ENCODE measurements at places on chromosomes 16 and 17. TPM values are rescaled to one million over a fixed set of nuclear protein-coding genes. Genes with fewer than 3 reads are reported as not detected.

DNA sequence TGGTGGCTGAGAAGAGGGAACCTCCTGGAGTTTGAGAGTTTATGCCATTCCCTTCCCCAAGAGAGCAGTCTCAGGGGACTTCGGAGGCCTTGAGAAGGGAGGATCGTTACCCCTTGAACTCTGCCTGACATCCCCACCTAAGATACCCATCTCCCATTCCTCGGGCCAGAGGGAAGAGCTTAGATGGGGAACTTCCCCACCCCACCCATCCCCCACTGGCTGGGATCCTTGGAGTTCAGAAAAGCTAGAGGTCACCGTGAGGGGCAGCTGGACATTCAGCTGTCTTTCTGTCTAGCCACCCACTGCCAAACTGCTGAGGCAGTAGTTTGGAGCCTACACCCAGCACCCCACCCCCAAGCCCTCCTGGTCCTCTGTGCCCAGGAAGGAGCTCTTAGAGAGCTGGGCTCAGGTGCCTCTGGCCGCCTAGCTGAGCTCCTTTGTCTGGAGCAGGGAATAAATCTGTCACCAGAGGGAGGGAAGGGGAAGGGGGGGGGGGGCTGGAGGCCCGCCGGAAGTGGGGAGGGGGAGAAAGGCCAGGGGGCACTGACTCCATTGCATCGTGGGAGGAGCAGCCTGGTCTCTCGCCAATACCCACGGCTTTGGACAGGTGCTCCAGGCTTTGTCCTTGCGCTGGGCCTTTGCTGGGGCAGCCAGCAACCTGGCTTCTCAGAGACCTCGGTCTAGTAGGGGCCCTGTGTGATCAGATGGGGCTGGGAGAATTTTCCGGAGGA lies 1.0 kb downstream of the HSD11B2 start:
- DNase-seq: no peak

- no peak for DNase-seq
These were observed 4.0 kb downstream of the CA4 start for GRCh38 chr17:60153606-60154390.

- no peak for DNase-seq
These were observed 14.9 kb downstream of the SNF8 start for GRCh38 chr17:48929812-48930165.

The IGSF6 gene
- total RNA-seq: not detected

The CPHXL2 gene
- total RNA-seq: not detected
